ENCODE measurements at places on chromosomes 3 and 15.

DNA sequence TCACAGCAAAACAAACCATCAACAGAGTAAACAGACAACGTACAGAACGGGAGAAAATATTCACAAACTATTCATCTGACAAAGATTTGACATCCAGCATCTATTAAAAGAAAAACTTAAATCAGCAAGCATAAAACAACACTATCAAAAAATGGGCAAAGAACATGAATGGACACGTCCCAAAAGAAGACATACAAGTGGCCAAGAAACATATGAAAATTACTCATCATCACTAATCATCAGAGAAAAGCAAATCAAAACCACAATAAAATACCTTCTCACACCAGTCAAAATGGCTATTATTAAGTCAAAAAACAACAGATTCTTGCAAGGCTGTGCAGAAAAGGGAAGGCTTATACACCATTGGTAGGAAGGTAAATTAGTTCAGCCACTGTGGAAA is 13.7 kb upstream of the SERPINI2 start:
- no peak for DNase-seq

DNA sequence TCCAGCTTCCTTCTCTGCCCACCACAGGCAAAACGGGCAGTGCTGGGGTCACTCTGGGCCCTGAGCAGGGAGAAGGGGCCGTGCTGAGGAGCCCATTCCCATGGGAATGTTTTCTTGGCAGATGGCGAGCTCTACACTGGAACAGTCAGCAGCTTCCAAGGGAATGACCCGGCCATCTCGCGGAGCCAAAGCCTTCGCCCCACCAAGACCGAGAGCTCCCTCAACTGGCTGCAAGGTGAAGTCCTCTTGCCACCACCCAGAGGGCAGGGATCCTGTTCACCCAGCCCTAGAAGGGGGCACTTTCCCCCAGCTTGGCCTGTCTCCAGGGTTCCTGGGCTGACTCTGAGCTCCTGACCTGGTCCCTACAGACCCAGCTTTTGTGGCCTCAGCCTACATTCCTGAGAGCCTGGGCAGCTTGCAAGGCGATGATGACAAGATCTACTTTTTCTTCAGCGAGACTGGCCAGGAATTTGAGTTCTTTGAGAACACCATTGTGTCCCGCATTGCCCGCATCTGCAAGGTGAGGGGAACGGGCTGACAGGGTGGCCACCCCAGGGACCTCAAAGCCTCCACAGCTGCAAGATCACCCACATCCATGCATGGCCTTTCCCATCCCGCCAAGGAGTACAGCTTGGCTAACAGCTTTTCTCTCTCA is 12.4 kb downstream of the CIB1 start:
- no peak for DNase-seq

- DNase-seq, result no peak
These were observed 181.0 kb upstream of the CBLB start for GRCh38 chr3:106049821-106050220.

- DNase-seq, result no peak
These were observed 21.4 kb downstream of the FAH start for GRCh38 chr15:80174017-80174746.

DNA sequence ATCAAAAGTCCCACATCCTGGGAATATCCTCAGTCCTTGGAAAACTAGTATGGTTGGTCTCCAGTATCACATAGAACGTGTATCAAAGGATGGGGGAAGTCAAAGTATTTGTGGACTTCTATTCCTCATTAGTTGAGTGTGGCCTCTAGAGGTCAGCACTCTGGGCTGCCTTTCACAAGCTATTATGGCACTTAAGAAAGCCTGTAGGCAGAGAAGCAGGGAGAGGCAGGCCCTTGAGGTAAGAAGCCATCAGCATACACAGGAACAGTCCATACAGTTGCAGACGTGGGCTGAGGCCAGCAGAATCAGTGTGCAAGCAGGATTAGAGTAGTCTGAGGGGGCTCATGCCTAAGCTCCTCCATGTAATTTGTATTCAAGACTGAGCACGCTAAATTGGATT is 341.7 kb downstream of the CLSTN2 start:
- no peak for DNase-seq

GRCh38 chr3:171088964-171089754 is 62.6 kb upstream of the SLC2A2 start:
- DNase-seq, result no peak

DNA sequence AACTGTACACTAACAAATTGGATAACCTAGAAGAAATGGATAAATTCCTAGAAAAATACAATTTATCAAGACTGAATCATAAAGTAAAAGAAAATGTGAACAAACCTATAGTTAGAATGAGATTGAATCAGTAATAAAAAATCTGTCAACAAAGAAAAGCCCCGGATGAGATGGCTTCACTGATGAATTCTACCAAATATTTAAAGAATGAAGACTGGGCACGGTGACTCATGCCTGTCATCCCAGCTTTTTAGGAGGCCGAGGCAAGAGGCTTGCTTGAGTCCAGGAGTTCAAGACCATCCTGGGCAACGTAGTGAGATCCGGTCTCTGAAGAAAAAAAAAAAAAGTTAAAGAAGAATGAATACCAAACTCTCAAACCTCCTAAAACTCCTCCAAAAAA is 17.7 kb upstream of the AP4E1 start:
- DNase-seq, result no peak

DNA sequence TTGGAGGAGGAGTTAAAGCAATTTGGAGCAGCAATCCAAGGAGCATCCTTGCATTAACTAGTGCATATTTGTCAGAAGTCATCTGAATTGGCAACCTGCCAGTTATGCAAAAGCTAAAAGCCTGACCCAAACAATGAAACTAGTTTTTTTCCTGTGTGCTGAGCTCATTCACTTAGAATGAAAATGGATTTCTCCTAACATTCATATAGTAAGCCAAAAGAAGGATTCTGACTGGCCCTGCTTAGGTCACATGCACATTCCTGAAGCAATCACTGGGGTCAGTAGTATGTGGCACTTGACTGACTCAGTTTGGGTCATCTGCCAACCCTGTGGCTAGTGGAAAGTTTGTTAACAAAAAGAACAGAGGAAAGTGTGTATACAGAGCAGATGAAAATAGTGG is 30.5 kb downstream of the OXSM start:
- no peak for DNase-seq

DNA sequence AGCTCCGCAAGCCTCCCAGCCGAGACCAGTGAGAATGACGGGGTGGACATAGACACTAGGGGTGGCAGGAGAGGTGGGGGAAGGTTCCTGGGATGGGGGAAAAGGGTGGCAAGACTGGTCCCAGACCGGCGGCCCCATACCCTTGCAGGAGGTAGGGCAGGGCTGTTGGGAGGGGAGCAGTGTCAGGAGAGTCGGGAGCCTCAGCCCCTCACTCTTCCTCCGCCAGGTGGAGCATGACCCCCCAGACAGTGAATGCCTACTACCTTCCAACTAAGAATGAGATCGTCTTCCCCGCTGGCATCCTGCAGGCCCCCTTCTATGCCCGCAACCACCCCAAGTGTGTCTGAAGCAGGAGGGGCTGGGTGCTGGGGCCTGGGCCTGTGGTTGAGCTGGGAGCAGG is 8.7 kb upstream of the PSMD2 start:
- DNase-seq, result no peak

DNA sequence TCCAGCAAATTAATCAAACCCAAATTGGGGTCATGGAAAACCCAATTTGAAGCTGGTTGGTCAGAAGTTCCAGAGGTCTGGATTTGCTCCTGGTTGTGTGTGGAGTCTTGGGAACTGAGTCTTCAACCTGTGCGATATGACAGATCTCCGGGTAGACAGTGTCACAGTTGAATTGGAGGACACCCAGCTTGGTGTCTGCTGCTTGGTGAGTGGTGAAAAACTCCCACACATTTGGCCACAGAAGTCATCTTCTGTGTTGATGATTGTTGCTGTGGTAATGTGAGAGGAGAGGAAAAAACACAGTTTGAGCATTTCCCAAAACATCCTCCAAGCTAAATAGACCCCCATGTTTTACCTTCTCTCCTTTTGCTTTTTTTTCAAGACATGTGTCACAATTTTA is 218.1 kb downstream of the TP63 start:
- DNase-seq, result no peak

- DNase-seq, result no peak
These were observed 395.2 kb upstream of the TPM1 start for GRCh38 chr15:62647202-62647842.

- no peak for DNase-seq
These were observed 30.2 kb downstream of the IFT80 start for GRCh38 chr3:160368804-160369203.

GRCh38 chr15:41017066-41017735 is 63.9 kb downstream of the CHAC1 start:
- DNase-seq, result no peak

- DNase-seq, result no peak
These were observed 697 bp upstream of the RAB5A start for GRCh38 chr3:19945969-19946831.

GRCh38 chr3:46734773-46735172 is 17.1 kb upstream of the PRSS50 start:
- no peak for DNase-seq

- DNase-seq, result no peak
These were observed 65.5 kb downstream of the MYO1E start for GRCh38 chr15:59307165-59307537.

- no peak for DNase-seq
These were observed 14.5 kb upstream of the ONECUT1 start for GRCh38 chr15:52804526-52805081.

GRCh38 chr3:26343647-26344046 is 278.9 kb upstream of the LRRC3B start:
- no peak for DNase-seq

DNA sequence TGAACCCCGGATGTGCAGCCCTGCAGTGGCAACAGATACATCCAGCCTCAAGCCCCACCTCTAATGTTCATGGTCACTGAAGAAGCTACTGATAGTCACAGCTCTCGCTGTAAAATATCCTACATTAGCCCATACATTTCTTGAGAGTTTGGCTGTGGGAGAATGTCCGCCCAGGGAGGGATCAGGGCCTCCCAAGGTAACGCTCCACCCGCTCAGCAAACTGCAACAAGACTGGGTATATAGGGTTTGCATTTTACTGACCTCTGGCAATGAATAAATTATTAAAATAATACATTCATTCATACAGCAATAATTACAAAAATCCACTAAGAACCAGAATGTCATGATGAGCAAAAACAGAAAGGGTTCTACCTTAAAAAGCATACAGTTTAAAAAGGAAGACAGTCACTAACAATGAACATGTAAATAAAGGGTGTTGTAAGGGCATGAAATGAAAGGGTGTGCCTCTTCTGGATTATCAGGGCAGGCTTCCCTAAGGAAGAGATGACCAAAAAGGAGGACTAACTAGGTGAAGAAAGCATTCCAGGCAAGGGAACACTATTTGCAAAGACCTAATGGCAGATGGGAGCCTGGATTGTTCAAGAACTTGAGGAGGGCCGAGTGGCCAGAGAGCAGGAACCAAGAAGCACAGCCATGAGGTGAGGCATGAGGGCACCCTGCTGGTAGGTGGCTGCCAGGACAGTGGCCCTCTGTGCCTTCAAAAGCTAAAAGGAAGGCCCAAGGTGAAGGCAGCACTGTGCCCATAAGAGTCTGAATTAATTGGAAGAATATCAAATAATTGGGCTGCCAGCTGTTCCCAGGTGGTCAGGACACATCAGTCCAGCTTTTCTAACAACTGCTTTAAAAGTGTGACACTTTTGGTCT is 28.1 kb upstream of the CTDSPL start:
- no peak for DNase-seq

GRCh38 chr15:58987036-58987435 is 427 bp upstream of the RNF111 start:
- DNase-seq, result no peak

DNA sequence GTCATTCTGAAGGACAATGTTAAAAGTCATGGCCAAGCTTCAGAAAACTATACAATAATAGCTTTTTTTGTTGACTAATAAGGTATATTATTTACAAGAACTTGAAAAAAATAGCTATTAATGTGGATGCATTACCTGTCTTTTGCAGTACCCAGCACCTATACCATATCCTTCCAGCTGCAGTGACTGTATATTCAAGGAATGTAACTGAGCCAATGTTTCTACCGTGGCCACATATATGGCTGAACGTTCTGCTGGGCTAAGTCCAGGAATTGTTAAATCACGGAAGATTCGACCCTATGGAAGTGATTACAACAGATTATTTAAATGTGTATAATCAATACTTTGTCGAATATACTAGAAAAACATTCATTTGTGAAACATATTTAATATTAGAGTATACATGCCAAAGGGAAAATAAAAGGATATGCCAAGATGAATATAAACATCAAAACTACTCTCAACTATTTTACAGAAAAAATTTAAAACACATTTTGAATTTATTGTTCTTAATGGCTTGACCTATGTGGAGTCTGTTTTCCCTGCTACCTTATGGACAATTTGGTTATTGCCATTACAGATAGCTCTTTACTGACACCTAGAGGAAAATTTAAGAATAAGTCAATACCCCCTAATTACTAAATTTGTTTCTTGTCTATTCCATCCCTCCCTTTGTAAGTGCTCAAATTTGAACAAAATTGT is 17.6 kb downstream of the ACAD11 start:
- no peak for DNase-seq

- DNase-seq, result no peak
These were observed 4.7 kb downstream of the RBMS3 start for GRCh38 chr3:29285471-29286071.

DNA sequence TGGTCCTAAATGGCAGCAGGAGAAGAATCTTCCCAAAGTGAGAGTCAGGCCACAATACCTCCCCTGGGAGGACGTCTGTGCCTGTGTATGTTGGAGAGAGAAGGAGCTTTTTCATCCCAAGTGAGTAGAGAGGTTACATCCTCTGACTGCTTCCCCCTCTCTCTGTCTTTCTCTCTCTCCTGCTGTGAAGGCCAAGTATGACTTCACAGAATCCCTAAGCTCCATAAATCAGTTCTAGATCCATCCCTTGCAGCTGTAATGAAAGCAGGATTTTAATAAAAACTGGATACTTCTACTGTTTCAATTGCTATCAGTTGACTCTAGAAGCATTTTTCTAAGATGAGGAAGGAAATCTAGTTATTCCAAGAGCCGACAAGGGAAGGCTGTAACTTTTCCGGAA is 389.1 kb upstream of the PROK2 start:
- no peak for DNase-seq

DNA sequence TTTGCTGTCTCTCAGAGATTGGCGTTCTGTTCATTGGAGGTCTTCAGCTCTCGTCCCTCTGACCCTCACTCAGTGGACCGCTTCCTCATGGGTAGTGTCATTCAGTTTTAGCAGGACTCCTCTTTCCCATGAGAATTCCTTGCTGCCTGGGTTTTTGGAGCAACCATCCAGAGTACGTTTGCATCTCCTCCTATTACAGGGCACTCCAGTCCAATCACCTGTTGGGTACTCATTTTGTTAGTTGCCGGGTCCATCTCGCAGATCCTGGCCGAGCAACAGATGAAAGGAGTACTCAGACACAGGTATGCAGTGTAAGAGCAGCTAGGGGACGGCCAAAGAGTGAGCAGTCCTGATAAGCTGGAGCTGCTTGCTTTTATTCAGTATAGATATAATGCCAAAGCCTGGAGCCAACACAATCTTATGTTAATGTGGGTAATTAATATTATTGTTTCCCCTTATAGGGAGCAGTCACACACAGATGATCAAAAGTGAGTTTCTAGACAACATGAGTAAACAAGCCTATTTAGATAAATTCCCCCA is 49.6 kb downstream of the ISG20 start:
- DNase-seq, result no peak
